Effector memory CD8-positive, alpha-beta T cell (primary cell): ENCODE measurements at places on chromosomes 7 and 10.

DNA sequence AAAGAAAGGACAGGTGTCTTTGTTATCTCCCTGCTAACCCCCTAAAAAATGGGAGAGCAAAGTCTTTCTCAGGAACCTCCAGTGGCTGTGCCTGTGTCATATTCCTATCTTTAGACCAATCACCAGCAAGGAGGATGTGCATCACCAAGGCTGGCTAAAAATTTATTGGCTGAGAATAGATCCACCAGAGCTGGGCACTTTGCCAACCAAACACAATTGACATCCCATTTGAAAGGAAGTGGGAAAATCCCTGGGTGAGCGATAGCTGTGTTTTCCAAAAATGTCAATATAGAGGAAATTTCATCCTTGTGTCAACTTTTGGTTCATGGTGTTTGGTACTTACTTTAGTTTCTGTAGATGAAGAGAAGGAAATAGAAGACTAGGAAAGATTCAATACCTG is 13.1 kb upstream of the GPR141 start:
- peaks cover 3% of the 10 kb centered on the region for H3K4me1 ChIP-seq
- H3K4me3 ChIP-seq: no peak overlapping the region
- no peak for DNase-seq
- H3K27ac ChIP-seq: no peak overlapping the region
- H3K36me3 ChIP-seq: no peaks in the 10 kb centered on the region

DNA sequence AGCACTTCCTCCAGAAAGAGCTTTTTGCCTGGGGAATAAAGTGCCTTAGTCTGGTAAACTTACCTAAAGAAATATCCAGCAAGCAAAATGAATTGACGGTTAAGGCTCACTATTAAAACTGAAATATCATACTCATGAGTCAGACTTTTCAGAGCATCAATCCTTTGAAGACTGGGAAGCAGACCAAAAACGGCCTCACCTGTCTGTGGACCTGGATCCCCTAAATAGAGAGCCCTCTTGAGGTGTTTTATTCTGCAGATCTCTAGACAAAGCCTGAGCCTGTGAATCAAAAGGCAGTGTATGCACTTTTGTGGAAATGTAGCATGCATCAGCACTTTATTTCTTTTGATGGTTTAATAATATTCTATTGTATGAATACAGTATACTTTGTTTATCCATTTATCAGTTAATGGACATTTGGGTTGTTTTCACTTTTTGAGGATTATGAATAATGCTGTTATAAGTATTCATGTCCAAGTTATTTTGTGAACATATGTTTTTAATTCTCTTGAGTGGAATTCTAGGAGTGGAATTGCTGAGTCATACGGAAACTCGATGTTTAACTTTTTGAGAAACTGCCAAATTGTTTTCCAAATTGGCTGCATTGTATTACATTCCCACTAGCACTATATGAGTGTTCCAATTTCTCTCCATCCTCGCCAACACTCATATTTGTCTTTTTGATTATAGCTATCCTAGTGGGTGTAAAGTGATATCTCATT is 449.0 kb upstream of the IGFBP3 start:
- DNase-seq: no peak
- no peaks in the 10 kb centered on the region for H3K4me1 ChIP-seq
- H3K36me3 ChIP-seq: no peaks in the 10 kb centered on the region
- no peak overlapping the region for H3K4me3 ChIP-seq

GRCh38 chr10:27449571-27449970 is 54.5 kb upstream of the RAB18 start:
- DNase-seq: no peak
- H3K36me3 ChIP-seq: peaks cover 2% of the 10 kb centered on the region
- no peak overlapping the region for H3K4me3 ChIP-seq
- peaks cover 15% of the 10 kb centered on the region for H3K27me3 ChIP-seq

DNA sequence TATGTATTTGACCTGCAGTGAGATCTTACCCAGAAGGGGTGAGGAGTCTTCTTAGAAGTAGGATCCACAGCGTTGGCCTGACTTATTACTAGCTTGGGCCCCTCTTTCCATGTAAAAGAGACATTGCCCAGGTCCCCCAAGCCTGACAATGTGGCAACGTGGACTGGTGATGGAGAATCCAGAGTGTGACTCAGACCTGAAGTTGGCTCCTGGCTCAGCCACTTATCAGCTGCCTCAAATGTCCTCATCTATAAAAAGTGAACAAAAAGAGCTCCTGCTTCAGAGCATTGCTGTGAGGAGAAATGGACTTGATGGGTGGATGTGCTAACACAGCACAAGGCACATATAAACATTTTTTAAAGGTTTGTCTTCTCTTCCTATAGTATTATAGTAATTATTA is 35.4 kb upstream of the TECTB start:
- no peak overlapping the region for H3K27ac ChIP-seq
- H3K4me3 ChIP-seq: no peak overlapping the region
- DNase-seq: no peak
- no peaks in the 10 kb centered on the region for H3K4me1 ChIP-seq
- H3K36me3 ChIP-seq: no peaks in the 10 kb centered on the region

DNA sequence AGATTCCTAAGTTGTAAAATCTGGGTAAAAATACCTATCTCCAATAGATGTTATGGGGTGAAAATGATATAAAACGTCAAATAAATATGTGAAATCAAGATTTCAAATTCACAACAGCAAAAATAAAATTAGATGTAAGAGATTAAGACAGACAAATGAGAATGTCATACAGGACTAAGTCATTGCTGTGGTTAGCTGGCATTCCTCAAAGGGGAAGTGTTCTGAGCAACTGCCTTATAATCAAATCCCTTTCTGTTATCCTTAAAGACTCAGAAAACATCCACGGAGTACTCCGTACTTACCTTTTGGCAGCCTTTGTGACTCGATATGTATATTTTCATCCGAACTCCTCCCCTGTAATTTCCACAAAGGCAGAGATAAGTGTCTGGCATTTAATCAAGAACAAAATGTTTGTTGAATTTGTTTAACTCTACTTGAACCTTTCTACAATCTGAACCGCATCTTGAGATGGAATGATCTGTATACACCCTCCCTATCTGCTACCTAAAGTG is 559.6 kb downstream of the GATA3 start:
- DNase-seq: no peak
- H3K27ac ChIP-seq: no peak overlapping the region
- H3K27me3 ChIP-seq: peaks cover 20% of the 10 kb centered on the region
- H3K4me3 ChIP-seq: no peak overlapping the region
- no peaks in the 10 kb centered on the region for H3K4me1 ChIP-seq

GRCh38 chr10:131277969-131278368 is 33.6 kb downstream of the TCERG1L start:
- no peak overlapping the region for H3K4me3 ChIP-seq
- H3K27ac ChIP-seq: no peak overlapping the region
- no peak for DNase-seq
- H3K4me1 ChIP-seq: no peaks in the 10 kb centered on the region

- H3K27me3 ChIP-seq: no peaks in the 10 kb centered on the region
- DNase-seq: no peak
- no peak overlapping the region for H3K27ac ChIP-seq
These were observed 114.6 kb downstream of the PRKCQ start for GRCh38 chr10:6465437-6465836.

DNA sequence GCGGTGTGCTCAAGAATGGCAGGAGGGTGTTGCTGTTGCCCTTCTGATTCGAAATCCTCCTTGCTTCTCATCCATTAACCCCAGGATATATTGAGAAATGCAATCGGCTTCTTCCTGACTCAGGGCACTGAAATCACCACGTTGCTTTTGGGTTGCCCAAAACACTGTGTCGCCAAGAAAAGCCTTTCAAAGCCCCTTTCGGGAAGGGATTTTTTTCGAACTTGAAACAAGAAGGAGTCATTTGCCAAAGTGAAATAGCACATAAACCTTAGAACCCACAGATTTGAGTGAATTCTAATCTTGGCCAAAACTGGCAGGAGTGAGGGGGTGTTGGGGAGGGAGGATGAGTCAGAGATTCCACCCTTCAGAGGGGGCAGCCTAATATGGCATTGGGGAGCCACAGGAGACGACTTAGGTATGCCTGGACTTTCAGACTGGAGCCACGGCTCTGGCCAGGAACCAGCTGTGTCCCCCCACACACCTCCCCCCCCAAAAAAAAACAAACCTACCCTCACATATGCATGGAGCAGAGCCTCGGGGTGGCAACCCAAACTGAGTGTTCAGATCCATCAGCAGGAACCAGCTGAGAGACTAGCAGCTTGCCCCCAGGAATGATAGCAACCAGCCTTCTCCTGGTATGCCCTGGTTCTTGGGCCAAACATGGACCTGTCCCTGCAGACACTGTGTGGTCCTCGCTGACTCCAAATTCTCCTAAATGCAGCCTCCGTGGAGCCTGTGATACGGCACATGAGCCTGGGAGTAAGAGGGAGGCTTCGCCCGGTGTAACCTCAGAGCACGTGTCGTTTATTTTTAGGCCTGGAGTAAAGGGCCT is 138.4 kb downstream of the FGFR2 start:
- H3K4me3 ChIP-seq: no peak overlapping the region
- H3K27ac ChIP-seq: no peak overlapping the region
- DNase-seq: no peak
- peaks cover 1% of the 10 kb centered on the region for H3K4me1 ChIP-seq
- no peaks in the 10 kb centered on the region for H3K36me3 ChIP-seq

- no peak overlapping the region for H3K27ac ChIP-seq
- peaks cover 76% of the 10 kb centered on the region for H3K27me3 ChIP-seq
- peaks cover 2% of the 10 kb centered on the region for H3K36me3 ChIP-seq
- no peak for DNase-seq
These were observed 31.0 kb downstream of the SRRM3 start for GRCh38 chr7:76232698-76233097.

DNA sequence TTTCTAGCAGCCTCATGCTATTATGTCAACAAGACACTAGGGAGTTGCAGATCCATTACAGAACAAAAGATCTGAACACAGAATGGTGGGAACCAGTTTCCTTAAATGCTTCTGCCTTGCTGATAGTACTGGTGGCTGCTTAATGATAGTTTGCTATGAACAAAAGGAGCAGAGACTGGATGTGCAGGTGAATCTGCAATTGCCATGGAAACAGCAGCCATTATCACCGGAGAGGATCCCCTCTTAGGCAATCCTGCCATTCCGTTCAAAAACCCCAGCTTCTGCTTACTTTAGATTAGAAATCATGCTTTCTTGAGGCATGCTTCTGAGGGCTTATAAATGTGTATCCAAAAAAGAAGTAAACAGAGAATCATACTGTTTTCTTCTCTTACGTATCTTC is 80.0 kb upstream of the PRKAR2B start:
- H3K27ac ChIP-seq: no peak overlapping the region
- H3K27me3 ChIP-seq: peaks cover 45% of the 10 kb centered on the region
- no peak for DNase-seq
- H3K36me3 ChIP-seq: no peaks in the 10 kb centered on the region
